ENCODE measurements at places on chromosomes 11 and 22. TPM values are rescaled to one million over a fixed set of nuclear protein-coding genes. Genes with fewer than 3 reads are reported as not detected.

- DNase-seq: peak; percentile 49
Observed at GRCh38 chr11:36594316-36594989, at the start of gene IFTAP. TSS of gene IFTAP (plus strand) at chr11:36594502. CDS start at chr11:36610104, 15,602 bp downstream.

DNA sequence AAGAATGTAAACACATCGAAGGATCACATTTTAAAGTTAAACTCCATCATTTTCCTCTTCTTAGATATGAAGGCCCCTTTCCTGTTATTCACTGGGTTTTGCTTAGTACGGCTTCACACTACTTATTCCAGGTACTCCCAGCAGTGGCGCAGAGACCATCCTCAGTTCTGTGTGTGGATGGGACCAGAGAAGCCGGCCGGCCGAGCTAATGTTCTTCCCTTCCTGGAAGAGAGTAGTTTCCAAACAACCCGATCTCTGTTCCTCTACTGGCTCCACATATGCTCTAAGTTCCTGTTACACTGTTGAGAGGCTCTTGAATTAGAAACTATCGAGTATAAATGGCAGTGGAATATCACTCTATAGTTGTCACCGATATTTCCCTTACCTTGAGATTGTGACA lies 684 bp upstream of the NFRKB start:
- no peak for DNase-seq

DNA sequence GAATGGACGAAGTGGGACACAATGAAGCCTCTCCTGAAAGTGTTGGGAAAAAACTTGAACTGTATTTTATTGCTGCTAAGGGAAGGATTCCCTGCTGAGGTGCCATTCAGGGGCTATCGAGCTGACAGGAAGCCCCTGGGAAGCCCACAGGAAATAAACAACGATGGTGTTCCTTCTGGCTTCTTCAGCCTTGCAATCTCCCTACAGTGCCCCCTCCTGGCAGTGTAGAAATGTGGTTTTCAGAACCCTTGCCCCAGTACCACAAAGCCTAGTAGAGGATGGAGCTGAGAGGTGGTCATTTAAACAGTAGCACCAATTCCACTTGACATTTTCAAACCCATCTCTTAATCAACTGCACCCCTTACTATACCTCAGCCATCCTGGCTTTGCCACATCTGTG lies 676.7 kb upstream of the ARHGAP42 start:
- DNase-seq: no peak

DNA sequence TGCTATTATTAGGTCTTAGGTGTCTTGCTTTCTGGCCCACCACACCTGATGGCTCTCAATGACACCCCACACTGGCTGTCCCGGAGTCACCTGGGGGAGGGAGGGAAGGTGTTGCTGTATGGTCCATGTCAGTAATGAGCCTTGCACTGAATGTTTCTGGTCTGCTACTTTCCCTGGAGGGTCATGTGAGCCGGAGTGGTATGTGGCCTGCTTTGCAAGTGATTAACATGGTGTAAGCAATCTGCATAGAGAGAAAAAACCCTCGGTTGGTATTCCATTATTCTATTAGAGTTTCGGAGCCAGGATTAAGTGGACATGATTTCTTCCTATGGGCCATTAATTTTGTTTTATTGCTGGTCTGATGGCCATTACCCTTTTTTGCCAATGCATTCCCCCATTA lies 63.9 kb downstream of the PKNOX2 start:
- DNase-seq: no peak

The VWCE gene
- polyA plus RNA-seq: 6.9 TPM
